Stimulated activated CD4-positive, alpha-beta T cell treated with anti-CD3 and anti-CD28 coated beads, Interleukin-1b, Interleukin-23, amount 100 ng/mL, for 24 hours (primary cell): ENCODE measurements at places on chromosomes 12 and 14.

GRCh38 chr14:21047378-21047781 lies 5.2 kb downstream of the RNASE7 start:
- DNase-seq: no peak

- DNase-seq: no peak
Measured at GRCh38 chr12:51533799-51534198, 57.2 kb upstream of the SCN8A start.

DNA sequence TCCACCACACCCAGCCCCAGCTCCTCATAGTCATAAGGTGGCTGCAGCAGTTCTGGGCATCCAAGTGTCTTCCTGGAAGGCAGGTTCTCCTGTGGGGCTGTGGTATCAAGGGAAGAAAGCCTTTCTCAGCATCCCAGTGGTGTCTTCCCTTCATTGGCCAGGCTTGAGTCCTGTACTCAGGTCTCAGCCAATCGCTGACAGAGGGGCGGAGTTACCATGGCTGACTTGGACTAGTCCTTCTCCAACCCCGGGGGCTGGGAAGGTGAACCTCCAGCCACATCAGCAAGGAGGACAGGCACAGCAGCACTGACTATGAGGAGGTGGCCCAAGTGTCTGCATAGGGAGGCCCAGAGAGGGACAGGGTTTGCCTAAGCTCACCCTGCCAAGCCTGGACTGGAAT lies 64.0 kb upstream of the SLC24A4 start:
- DNase-seq: no peak

- DNase-seq: no peak
Measured at GRCh38 chr12:96522690-96523089, 33.3 kb downstream of the CFAP54 start.

- DNase-seq: no peak
Measured at GRCh38 chr12:96044017-96044942, 8.9 kb upstream of the LTA4H start.

DNA sequence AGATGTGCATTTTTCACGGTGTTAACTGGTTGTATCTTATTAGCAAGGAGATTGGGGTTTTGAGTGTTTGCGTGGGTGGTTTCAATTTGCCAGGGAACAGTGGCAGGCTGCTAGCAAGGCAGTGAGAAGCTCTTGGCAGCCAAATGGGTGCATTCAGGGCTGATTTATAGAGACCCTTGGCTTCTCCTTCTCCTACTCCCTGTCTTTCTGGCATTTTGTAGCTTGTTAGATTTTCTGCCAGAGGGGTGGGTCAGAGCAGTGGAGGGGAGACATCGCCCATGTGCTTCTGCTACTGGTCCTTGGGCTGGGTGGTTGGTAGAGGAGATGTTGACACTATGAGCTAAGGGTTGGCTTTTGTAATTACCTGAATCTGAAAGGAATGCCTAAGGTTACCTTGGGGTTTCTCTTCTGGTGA lies 9.6 kb downstream of the CALM1 start:
- DNase-seq: no peak

GRCh38 chr14:92549105-92549858 lies 35.7 kb downstream of the RIN3 start:
- DNase-seq: no peak

DNA sequence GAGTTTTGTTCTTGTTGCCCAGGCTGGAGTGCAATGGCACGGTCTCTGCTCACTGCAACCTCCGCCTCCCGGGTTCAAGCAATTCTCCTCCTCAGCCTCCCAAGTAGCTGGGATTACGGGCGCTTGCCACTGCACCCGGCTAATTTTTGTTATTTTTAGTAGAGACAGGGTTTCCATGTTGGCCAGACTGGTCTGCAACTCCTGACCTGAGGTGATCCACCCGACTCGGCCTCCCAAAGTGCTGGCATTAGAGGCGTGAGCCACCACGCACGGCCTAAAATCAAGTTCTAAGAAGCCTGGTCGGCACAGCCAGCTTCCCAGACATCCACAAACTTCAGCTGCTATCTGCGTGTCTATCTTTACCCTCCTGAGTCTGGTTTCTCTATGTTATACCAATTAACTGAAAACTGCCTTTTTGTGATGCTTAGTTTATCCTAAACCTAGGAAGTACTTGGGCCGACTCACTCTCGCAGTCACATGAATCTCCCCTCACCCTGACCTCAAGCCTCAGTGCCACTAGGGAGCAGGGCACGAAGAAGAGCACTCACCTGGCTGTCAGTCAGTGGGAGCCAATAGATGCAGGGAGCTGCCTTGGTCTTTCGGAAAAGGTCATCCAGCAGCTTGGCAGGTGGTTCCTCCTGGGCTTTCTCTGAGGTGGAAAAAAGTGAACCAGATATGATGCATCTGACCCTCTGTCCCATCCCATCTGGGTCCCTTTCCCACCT lies 3.4 kb upstream of the CDH24 start:
- no peak for DNase-seq

- DNase-seq: no peak
Measured at GRCh38 chr12:95227818-95228356, 10.3 kb downstream of the VEZT start.

DNA sequence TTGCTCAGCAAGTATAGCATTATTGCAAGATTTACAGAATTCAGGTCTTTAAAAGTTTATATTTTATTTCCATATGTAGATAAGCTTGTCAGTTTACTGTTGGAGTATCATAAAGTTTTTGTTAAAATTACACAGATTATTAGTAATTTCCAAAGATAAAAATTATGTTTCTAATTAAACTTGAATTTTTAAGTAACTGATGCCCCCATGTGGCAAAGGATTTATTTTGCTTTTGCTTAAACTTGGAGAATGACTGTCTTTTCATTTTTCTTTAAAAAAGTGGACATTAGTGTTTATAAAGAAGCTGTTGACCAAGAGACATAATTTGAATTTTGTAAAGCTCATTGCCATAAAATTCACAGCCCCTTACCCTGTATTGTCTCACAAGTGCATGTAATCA lies 45.8 kb downstream of the ETNK1 start:
- no peak for DNase-seq

- no peak for DNase-seq
Measured at GRCh38 chr14:56858422-56858821, 48.1 kb upstream of the OTX2 start.

GRCh38 chr14:36989806-36990205 lies 182.6 kb downstream of the SLC25A21 start:
- DNase-seq: no peak

- no peak for DNase-seq
Measured at GRCh38 chr14:73924337-73924736, 25.6 kb downstream of the FAM161B start.

DNA sequence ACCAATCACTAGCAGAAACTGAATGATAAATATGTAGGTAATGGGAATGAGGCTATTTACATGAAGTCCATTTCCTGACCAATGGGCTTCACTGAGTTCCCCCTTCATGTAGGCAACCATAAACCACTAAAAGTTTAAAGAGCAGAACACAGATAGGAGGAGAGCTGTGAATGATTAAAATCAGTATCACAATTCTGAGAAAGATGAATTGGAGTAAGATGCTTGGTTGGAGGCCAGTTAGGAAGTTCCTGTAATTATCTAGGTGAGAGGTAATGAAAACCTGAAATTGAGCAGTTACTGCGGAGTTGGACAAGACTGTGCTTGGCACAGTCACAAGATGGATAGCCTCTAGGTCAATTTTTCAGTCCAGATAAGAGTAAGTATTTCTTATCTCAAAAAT lies 56.6 kb downstream of the GALNT4 start:
- no peak for DNase-seq

DNA sequence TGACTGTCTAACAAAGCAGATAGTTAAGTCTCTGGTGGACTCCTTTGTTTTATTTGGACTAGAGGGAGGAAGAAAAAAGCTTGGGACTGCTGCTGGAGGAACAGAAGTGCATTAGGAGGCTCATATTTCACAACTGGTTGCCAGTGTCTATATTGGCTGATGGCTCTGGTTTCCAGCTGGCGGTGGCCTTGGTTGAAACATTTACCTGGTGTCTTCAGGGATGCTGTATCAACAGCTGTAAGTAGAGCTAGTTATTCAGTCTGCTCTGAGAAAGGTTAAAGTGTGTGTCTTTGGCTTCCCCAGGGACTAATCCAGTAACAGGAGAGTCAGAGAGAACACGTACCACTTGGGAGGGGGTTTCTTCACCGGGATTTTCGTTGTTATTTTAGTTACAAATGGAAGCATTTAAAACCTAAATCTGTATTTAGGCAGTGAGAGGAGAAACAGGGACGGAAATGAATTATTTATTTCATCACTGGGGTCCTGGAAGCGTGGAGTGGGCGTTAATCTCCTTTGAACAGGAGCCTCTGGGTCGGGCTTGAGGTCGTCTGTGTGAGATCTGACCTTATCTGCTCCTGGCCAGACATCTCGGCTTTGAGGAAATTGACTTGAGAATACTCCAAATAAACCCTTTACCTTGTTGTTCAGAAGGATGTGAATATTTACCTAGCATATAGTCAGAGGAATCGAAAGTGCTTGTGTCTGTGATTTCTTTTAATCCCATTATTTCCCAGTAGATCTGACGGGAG lies 149.9 kb downstream of the NRXN3 start:
- no peak for DNase-seq

DNA sequence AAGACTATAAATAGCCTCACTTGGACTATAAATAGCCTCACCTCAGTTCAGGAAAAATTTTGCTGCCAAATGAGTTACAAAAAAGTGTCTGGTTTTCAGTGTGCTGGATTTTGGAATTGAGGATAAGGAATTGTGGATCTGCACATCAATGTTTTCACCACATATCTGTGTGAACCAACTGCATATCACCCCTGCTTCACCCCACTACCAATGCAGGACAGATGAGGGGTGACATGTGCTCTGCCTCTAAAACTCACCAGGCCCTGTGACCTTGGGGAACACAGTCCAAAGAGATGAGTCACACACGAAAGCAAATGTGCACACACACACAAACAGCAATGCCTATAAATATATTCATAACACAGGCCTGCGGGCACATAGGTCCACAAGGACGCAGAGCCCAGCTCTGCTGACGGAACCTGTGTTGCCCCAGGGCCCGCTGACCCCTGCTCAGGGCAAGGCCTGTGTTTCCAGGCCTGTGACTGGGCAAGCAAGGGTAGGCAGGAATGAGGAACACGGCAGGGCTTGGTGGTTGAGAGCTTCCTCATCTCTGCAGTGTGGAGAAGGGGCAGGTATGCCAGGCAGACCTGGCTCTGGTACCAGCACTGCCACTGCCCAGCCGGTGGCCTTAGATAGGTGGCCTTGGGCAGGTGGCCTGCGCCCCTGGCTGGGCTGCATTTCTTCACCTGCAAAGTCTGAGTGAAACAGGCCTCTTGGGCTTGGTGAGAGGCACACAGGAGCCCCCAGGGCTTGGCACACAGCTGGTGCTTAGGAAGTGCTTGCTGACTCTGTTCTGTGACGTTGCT lies 82.4 kb downstream of the ARL6IP4 start:
- DNase-seq: no peak

DNA sequence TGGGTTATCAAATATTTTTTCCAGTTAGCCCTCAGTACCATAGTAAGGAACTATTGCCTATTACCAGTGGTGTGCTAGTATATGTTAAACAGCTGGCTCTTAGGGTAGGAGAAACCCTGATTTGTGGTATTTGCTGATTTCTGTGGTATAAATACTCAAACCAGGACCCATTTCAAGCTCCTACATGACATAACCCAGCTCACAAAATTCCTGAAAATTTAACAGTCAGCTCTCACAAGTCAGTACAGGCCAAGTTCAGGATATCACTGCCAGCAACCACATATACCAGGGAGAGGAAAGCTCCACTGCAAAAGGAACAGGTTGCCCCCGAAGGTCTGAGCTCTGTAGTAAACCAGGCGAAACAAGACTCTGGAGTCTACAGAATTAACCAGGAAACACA lies 315.3 kb downstream of the NOVA1 start:
- DNase-seq: no peak

DNA sequence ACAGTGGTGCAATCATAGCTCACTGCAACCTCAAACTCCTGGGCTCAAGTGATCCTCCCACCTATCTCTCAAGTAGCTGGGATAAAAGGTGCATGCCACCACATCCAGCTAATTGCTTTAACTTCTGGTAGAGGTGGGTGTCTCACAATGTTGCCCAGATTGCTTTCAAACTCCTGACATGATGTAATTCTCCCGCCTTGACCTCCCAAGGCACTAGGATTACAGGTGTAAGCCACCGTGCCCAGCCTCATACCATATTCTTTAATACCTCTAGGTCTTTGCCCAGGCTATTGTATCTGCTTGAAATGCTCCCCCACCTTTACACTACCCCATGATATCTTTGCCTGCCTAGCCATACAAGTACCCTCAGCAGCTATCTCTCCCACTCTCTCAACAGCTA lies 11.3 kb downstream of the R3HDM2 start:
- DNase-seq: no peak

DNA sequence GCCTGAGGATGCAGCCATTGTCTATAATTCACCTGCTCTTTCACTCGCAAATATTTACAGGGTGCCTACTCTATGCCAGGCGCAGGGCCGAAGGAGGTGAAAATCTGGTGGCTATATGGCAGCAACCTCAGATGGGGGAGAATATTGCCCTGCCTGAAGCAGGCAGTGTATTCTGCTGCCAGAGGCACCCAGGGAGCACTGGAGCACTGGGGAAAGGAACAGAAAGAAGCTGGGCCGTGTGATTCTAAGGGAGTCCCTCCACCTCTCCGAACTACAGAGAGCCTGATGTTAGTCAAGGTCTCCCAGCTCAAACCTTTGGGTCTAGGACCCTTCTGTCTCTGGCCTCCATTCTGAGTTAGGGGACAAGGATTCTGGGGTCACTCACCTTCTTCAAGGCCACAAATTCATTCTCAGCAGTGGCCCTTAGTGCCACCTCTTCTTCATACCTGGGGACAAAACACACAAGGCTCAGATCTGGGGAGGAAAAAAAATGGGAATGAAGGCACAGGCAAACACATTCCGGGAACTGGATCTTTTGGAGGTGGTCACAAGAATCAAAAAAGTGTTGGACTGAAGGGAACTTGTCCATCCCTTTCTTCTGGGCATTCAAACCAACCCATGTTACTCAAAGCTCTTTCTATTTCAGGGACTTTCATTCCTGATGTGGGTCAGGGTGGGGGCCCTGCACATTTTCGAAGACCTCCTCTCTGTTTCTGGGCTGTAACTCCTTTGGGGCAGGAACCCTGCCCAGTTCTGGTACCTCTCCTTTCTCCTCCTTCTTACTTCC lies 19.3 kb upstream of the KRT86 start:
- no peak for DNase-seq

DNA sequence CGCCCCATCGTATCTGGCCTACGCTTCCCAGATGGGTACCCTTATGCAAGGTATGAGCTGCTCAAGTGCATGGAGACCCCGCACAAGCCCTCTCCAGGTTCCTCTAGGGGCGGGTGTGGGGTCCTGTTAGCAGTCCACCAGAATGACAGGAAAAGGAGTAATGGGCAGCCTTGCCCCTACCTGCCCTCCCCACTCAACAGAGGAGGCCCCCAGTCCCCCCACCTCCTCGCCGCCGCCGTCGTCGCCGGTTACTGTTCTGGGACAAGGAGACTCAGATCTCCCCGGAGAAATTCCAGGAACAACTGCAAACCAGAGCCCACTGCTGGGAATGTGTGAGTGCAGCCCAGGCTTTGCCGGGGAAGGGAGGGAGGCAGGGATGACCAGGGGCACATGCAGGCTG lies 6.0 kb downstream of the REC8 start:
- DNase-seq: no peak

GRCh38 chr14:70988452-70988851 lies 81.2 kb downstream of the PCNX1 start:
- DNase-seq: no peak
